ENCODE measurements at places on chromosomes 2 and 18.
A peak's percentile ranks its signal among the peaks of the same experiment; 100 is the strongest.

GRCh38 chr2:163768881-163769695 lies 33.3 kb upstream of the FIGN start:
- no peak for DNase-seq

- DNase-seq: no peak
Measured at GRCh38 chr2:111947219-111947618, 48.8 kb downstream of the MERTK start.

- DNase-seq: no peak
Measured at GRCh38 chr2:8378016-8378810, 303.6 kb upstream of the ID2 start.

DNA sequence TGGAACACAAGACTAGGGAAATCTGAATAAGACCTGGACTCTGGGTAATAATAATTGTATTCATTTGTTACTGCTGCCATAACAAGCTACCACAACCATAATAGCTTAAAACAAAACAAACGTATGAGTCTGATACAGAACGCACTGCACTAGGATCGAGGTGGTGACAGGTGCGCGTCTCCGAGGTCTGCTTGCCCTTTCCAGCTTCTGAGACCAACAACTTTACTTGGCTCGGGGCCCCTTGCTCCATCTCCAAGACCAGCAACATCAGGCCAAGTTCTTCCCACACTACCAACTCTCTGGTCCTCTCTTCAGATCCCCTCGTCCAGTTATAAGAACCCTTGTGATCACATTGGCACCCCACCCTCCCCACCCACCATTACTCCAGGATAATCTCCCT lies 42.8 kb downstream of the TBC1D8 start:
- no peak for DNase-seq

DNA sequence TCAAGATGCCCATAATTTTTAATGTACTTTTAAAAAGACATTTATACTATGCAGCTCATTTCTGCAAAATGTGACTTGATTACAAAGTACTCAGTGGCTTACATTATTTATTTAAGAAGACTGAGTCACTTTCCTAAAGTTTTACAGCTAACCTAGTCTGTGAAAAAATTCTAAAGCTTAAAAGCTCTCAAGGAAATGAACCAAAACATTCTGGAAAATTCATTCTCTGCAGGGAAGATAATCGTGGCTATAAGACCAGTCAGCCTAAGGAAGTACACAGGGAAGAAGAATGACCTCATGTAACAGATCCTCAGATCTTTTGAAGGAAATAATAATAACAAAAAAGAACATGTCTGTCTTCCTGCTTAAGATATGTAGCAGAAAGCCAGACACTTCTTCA lies 232.1 kb upstream of the STK17B start:
- peak; percentile 36 for DNase-seq

- DNase-seq: no peak
Measured at GRCh38 chr2:117128461-117128860, 686.0 kb upstream of the DDX18 start.

GRCh38 chr18:2891526-2892431 lies 45.0 kb downstream of the EMILIN2 start:
- no peak for DNase-seq

DNA sequence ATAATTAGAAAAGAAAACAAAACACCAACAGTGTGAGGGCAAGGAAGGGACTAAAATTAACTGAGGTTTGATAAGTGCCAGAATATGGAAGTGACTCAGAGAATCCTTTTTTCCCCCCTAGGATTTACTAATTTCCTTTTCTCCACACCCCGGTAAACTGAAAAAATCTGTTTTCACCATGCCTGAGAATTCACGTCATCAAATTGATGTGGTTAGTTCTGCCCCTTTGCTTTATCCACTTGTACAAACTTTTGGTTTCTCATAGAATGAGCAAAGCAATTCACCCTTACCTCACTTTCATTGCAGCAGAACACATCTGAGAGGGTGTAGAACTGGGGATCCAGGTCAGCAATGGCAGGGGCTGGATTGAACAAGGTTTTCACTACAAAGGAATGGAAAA lies 57.8 kb downstream of the RBKS start:
- peak; percentile 84 for DNase-seq

DNA sequence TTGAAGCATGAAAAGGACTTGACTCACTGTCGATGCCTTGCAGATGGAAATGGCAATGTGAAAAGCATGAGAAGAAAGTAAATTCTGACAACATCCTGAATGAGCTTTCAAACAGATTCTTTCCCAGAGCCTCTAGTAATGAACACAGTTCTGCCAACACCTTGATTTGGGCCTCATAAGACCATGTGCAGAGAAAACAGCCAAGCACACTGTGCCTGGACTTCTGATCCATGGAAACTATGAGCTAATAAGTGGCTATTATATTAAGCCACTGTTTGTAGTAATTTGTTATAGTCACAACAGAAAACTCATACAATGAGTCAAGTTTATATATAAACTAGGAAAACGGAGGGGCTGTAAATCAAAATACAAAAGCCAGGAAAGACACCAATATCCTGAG lies 477.3 kb downstream of the MBD2 start:
- DNase-seq: no peak

GRCh38 chr2:157312866-157313486 lies 12.6 kb downstream of the ERMN start:
- DNase-seq: peak; percentile 49

DNA sequence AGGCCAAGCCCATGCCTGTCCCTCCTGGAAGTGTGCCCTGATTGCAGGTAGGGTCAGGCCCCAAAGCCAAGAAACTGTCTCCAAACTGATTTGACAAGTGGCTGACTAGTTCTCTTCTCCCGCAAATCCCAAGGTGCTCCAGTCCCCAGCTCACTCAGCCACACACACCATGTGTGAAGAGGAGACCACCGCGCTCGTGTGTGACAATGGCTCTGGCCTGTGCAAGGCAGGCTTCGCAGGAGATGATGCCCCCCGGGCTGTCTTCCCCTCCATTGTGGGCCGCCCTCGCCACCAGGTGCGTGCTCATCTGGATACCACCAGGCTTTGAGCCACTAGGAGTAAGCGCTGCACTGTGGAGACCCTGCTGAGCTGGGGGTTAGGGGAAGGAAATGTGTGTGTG lies 8.3 kb downstream of the ACTG2 start:
- no peak for DNase-seq

GRCh38 chr2:221567809-221568208 lies 4.3 kb downstream of the EPHA4 start:
- DNase-seq: no peak

DNA sequence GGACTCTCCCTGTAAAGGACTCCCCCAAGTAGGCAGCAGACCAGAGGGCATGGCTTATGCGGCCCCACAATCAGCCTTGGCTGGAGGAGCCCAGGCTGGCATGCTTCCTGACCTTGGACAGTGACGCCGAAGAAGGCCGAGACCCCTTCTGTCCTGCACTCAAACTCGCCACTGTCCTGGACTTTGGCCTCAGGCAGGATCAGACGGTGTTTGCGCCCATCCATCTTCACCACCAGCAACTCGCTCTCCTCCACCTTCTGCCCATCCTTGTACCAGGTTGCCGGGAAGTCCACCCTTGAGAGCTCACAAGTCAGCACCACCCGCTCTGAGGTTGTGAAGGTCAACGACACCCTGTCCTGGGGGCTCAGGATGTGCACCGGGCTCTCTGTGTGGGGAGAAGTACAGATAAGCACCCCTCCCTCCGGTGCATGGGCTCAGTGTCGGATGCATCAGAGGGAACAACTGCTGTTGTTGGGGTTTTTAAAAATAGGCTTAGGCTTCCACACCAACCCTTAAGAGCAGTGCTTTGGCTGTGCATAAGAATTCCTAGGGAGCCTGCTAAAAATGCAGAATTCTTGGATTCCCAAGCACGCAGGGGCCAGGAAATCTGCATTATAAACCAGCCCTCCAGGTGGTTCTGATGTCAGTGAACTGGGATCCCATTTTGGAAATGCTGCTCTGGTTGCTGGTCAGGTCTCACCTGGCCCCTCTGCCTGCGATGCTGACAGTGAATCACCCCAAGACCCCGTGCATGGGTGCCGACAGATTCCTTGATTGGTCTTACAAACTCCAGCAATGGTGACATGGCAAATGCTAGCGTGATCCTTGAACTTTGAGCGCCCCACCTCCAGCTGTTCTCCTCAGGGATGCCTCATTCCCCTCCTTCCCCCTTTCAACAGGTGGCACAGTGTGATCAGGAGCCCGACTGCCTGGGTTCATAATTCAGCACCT lies 5.9 kb downstream of the OBSL1 start:
- DNase-seq: no peak

DNA sequence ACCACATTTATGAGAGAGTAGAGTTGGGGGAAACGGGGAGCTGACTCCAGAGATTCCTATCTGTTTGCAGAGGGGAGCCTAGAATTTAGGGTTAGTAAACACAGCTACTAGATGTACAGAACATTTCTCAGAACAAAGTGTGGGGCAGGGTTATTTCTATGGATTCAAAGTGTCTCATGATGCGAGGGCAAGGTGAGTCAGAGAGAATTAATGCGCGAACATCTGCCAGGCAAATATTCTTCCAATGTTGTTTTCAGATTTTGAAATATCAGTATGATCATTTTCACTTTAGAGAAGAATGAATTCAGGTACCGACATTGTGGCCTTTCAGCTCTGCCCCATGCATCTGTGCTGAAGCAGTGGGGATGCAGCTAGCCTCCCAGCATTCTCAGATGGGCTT lies 2.0 kb upstream of the DSEL start:
- no peak for DNase-seq

Measured in AG10803 (cell line).